Activated T-cell treated with anti-CD3 and anti-CD28 coated beads, Interleukin-2, amount 50 U/mL, for 1 hour (primary cell): ENCODE measurements at places on chromosomes 7 and 10.

GRCh38 chr10:3689871-3690510 lies 95.0 kb downstream of the KLF6 start:
- no peak for DNase-seq

DNA sequence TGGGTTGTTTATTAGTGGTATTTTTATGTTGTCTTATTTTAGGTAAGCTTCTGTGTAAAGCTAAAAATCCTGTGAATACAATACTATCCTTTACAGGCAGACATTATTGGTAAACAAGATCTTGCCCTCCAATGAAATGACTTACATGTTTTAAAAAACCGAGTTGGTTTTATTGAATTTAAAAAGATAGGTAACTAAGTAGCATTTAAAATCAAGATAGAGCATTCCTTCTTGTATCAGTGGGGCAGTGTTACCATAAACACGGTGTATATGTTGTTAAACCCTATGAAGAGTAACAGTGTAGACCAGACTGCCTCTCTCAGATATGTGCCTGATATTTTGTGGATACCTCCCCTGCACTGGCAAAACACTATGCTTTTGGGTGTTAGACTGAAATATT lies 81.0 kb downstream of the SNX10 start:
- no peak for DNase-seq

- no peak for DNase-seq
Measured at GRCh38 chr10:44927352-44927751, 16.2 kb downstream of the TMEM72 start.

GRCh38 chr10:33199731-33200232 lies 134.7 kb downstream of the NRP1 start:
- DNase-seq = no peak

DNA sequence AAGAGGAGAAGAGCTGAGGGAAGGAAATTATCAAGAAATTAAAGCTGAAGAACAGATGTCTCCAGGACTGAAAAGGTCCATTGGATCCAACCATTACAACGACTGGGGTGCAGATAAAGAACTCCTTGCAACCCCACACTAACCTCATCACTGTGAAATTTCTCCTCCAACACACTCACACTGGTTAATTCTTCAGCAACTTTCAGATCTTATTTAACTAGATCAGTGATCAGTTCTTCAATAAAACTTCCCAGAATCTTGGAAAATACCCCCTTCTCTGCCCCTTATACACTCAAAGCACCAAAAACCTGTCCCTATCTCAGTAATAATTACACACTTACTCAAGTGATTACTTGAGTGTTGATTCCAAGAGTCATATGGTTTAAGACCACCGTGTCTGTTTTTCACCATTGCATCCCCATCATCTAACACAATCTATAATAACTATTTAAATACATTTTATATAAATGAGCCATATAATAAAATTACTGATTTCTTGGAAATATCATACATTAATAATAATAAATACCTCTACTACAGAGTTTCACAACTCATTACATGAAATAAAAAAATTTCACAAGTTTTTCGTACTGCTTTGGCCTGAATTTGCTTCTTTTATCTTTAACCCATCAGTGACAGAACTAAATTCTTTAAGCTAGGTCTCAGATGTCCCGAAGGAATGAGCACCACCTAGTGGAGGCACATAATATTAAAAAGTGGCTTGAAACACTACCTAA lies 123.7 kb downstream of the MPP7 start:
- DNase-seq = no peak

- DNase-seq = no peak
Measured at GRCh38 chr7:144830811-144831210, 5.0 kb downstream of the TPK1 start.

DNA sequence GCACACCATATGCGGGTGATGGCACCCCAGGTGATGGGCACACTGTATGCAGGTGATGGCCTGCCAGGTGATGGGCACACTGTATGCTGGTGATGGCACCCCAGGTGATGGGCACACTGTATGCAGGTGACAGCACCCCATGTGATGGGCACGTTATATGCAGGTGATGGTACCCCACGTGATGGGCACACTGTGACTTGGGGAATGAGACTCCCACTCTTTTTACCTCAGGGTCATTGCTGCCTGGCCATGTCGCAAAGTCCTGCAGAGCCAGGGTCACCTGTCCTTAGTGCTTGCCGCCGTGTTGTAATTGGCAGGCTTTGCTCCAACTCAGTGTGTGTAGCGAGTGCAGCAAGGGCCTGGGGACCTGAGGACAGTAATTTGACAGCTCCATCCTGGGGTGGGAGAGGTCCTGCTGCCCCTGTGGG lies 7.6 kb upstream of the CCDC201 start:
- no peak for DNase-seq

- DNase-seq = no peak
Measured at GRCh38 chr10:78699971-78700370, 368.8 kb upstream of the ZMIZ1 start.

GRCh38 chr10:91591797-91592174 lies 41.1 kb downstream of the PPP1R3C start:
- DNase-seq = no peak

DNA sequence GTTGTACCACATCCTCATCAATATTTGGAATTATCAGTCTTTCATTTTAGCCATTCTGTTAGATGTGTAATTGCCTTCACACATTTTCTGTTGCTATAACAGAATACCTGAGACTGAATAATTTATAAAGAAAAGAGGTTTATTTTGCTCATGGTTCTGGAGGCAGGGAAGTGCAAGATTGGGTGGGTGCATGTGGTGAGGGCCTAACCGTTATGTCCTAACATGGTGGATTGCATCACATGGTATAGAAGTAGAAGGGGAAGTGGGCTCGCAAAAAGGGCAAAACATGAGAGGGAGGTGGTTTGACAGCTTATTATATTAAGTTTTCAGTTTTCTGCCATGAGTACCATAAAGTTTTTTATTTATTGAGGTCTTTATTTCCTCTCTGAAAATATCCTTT lies 452.0 kb downstream of the ARL4A start:
- DNase-seq = no peak

GRCh38 chr10:74040200-74041126 lies 42.5 kb downstream of the VCL start:
- DNase-seq = no peak

GRCh38 chr7:3197567-3198213 lies 103.4 kb upstream of the SDK1 start:
- no peak for DNase-seq

DNA sequence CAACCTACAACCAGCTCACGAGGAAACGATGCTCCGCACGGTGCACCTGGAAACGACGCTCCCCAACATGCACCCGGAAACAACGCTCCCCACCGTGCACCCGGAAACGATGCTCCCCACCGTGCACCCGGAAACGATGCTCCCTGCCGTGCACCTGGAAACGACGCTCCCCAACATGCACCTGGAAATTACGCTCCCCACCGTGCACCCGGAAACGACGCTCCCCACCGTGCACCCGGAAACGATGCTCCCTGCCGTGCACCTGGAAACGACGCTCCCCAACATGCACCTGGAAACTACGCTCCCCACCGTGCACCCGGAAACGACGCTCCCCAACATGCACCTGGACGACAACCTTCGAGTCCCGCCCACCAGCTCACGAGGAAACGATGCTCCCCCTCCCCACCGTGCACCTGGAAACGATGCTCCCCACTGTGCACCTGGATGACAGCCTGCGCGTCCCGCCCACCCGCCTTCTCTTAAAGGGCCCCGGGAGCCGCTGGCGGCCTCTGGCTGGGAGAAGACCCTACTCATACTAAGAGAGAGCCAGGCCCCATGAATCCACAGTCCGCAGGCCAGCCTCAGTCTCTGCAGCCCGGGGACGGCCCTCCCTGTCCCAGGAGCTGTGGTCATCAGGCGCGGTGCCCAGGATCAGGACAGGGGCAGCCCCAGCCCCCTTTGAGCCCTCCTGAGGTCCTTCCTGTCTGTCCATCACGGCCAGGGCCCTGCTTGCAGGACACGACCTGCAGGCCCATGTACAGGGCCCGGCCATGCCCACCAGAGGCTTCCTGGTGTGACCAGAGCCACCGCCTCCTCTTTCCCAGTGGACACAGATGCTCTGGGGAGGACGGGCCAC lies 98.3 kb downstream of the PDGFA start:
- DNase-seq = no peak

DNA sequence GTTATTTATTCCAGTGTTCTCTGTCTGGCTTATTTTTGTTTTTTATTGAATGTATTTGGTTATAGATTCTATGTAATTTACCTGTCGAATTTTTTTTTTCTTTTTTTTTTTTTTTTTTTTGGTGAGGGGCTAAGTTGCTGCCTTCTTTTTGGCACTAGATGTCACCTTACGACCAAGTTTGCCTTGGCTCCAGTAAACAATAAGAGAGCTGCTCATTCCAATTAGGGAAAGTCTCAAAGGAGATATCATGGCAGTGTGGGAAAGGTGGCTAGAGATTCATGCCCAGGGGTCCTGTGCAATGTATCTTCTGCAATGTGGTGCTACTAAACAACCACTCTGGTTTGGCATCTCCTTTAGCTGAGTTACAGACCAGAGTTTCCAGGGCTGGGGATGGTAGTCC lies 84.0 kb downstream of the PTPN20 start:
- DNase-seq = no peak

- DNase-seq = no peak
Measured at GRCh38 chr7:48101968-48102367, 12.9 kb downstream of the UPP1 start.
